ENCODE measurements at places on chromosomes 4 and X.

DNA sequence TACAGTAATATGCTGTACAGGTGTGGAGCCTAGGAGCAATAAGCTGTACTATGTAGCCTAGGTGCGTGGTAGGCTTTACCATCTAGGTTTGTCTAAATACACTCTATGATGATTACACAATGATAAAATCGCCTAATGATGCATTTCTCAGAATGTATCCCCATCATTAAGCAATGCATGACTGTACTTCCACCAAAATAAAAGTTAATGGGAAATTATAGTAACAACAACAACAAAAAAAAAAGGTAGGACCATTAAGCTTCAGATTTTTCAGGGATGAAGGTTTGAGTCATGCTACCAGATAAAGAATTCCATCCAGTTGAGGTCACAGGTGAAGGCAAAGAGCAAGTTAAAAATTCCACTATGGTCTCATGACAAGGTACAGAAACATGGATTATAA is 68.2 kb downstream of the MAGEA10 start:
- no peak for DNase-seq

- DNase-seq = no peak
Observed at GRCh38 chrX:154043003-154043763, 23.5 kb upstream of the IRAK1 start.

- no peak for DNase-seq
Observed at GRCh38 chrX:107766470-107767150, 9.0 kb downstream of the TSC22D3 start.

GRCh38 chr4:32161392-32161791 is 1441.2 kb downstream of the PCDH7 start:
- no peak for DNase-seq

GRCh38 chr4:28921886-28922285 is 1798.3 kb upstream of the PCDH7 start:
- DNase-seq = no peak

GRCh38 chr4:33802578-33802977 is 2441.7 kb downstream of the ARAP2 start:
- DNase-seq = no peak

DNA sequence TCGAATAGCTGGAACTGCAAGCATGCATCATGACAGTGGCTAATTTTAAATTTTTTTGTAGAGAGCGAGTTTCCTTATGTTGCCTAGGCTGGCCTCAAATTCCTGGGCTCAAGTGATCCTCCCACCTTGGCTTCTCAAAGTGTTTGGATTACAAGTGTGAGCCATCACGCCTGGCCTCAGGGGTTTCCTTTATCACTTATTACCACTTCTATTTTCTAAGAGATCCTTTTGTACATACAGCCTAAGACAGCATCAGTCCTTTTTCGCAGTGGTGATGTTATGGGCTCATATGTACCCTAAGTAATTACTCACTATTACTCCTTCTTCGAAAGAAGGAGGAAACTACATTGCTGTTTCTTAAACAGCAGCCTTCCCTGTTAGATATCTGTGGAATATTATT is 54.1 kb upstream of the CDKN2AIP start:
- no peak for DNase-seq

DNA sequence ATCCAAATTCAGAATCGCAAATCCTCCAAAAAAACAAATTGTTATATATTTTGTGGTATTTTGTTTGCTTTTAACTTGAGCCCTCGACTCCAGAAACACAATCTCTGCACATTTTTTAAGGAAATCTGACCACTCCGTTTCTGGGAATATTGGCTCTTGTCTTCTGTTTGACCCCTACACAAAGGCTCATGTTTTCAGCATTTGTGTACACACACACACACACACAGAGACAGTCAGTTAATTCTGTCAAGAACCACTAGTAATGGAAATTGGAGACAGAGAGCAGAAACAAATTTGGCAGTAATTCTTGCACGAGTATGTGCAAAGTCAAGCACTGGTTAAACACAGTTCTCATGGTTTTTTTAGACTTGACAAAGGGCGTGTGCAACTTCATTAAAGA is 115.4 kb downstream of the AFAP1 start:
- no peak for DNase-seq

- no peak for DNase-seq
Observed at GRCh38 chrX:103640401-103641155, 11.8 kb downstream of the TCEAL1 start.

DNA sequence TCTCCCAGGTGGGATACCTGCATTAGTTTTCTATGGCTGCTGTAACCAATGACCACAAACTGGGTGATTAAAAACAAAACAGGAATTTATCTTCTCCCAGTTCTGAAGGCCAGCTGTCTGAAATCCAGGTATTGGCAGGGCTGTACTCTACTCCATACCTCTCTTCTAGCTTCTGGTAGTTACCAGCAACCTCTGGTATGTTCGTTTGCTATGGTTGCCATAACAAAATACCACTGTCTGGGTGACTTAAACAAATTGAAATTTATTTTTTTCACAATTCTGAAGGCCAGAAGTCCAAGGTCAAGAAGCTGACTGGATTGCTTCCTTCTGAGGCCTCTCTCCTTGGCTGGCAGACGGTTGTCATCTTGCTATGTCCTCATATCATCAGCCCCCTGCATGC is 642.1 kb upstream of the TENM3 start:
- DNase-seq = no peak

- no peak for DNase-seq
Observed at GRCh38 chr4:69095301-69095731, 958 bp upstream of the UGT2B7 start.

DNA sequence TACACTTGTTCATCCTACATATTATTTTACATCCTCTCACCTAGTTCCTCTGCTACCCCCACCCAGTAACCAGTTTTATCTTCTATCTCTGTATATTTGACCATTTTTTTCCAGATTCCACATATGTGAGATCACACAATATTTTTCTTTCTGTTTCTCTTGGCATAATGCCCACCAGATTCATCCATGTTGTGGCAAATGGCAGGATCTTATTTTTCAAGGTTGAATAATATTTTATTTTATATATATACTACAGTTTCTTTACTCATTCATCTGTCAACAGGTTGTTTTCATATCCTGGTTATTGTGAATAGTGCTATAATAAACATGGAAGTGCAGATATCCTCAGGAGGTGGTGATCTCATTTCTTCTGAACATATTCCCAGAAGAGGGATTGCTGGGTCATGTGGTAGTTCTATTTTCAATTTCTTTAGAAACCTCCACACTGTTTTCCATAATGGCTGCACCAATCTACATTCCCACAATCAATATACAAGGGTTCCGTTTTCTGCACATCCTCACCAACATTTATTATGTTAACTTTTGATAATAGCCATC is 48.2 kb downstream of the THAP9 start:
- no peak for DNase-seq

GRCh38 chr4:146238107-146238506 is 23.8 kb downstream of the REELD1 start:
- DNase-seq = no peak

DNA sequence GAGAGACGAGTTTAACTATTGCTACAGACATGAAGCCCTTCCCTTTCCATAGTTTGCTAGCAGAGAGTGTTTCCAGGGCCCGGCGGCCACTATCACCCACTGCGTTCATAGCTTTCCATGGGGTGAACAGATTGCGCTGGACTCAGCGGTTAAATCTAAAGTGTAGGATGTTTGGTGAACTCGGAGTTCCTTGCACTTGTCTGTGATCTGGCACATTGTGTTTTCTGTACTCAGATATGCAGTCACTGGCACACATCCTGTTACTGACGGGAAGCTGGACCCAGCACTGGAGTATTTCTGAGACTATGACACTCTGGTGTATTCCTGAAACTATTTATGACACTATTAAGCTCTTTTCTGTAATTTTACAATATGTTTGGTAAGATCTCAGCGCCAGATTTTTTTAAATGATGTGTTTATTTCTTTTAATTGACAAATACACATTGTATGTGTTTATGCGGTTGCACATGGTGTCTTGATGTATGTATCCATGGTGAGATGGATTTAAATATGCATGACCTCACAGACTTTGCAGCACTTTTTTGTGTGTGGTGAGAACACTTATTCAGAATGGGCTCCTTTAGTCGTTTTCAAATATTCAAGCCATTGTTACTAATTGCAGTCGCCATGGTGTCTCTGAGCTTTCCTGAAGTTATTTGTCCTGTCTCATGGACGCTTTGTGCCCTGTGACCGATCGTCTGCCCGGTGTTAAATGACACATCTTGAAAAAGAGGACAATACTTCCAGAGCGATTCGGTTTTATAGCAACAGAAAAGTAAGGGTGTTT is 14.1 kb downstream of the CD99 start:
- no peak for DNase-seq

- DNase-seq = peak; percentile 24
Observed at GRCh38 chr4:150079081-150079581, 886 bp downstream of the DCLK2 start.

GRCh38 chrX:2817036-2817435 is 11.7 kb upstream of the GYG2 start:
- DNase-seq = no peak

DNA sequence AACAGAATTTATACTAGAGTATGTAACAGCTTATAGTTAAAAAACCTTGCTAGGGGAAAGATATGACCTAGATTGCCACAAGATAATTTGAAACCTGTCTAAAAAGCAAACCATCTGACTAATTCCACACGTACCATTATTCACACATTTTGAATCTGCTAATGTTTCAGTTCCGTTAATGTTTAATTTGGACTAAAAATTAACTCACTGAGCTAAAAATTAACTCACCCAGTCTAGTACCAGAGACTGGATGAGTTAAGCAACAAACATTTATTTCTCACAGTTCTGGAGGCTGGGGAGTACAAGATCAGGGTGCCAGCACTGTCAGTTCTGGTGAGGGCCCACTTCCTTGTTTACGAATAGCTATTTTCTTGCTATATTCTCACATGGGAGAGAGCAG is 231.5 kb upstream of the DIAPH2 start:
- no peak for DNase-seq

DNA sequence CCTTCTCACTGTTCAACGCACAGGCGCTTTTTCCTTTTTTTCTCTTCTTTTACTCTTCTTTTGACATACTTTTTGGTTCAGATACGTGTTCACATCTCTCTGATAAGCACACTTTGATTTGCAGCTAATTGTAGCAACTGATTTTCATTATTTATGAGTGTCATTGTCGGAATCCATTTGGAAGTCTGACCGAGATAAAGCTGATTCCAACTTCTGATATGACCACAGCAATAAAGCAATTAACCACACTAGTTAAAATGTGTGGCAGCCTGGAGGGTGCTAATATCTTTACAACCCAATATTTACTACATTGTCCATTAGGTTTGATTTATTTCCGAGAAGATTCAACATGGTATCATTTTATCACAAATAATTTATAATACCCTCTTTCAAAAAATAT is 101.8 kb downstream of the TENM3 start:
- DNase-seq = no peak

DNA sequence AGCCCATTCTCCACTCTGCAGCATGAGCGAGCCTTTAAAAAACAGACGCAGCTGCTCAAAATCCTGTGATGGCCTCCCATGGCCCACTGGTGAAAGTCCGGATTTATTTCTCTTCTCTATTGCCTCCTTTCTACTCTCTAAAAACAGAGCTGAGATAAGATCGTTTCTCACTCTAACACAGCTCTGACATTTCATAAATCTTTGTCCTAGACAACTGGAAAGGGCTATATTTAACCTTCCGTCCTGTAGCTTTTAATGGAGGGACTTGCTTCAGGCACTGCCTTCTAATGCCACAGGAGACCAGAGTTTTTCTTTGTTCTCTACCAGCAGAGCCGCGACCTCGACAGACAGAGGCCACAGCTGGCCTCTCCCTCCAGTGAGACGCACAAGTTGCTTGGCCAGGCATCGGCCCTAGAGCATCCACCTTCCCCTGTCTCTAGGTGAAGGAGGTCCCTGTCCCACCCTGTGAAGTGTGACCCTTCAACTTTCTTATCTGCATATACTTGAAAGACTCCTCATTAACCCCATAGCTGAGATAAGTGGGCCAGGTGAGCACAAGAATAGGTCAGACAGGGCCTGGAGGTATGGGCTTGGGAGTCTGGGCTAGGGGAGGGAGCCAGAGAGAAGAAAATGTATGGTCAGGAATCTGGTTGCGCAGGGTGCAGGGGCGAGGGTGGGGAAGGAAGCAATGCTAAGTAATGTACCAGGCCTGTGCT is 50.0 kb downstream of the RTL5 start:
- no peak for DNase-seq

- no peak for DNase-seq
Observed at GRCh38 chr4:152697284-152698088, 17.7 kb upstream of the TMEM154 start.

GRCh38 chrX:132292793-132293192 is 73.5 kb upstream of the RAP2C start:
- DNase-seq = no peak

DNA sequence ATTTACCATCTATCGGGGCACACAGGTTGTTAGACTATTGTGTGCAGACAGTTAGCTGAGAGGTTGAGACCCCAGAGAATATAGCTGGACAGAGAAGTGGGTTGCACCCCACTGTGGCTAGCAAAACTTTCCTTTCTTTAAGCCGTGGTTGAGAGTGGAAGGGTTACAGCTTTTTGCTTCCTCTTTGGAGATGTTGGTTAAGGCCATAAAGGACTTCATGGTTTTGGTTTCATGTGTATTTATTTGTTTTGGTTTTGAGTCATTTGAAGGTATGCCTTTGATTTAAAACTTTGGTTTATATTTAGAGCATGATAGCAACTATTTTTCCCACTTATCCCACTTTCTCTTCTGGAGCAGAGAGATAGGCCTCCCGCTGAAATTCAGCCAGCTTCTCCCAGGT is 274.3 kb upstream of the IL1RAPL1 start:
- DNase-seq = no peak

DNA sequence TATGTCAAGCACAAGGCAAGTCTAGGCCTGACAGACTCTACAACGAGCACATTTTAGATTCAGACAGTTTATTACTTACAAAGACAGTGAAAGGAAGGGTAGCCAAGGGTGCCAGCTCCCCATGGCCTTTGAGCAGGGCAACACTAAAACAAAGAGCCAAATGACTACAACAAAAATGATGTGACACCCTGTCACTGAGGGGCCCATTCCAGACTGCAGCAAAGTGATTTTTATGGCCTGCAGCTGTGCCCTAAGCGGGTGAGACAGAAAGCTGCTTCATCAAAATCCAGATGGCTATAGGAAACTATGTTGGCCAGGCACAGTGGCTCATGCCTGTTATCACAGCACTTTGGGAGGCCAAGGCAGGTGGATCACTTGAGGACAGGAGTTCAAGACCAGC is 13.4 kb upstream of the RP2 start:
- DNase-seq = no peak

- no peak for DNase-seq
Observed at GRCh38 chr4:150140774-150141400, 62.6 kb downstream of the DCLK2 start.

All from omental fat pad (tissue), 4 donors.